IMR-90 (cell line): ENCODE measurements at places on chromosomes 16 and 17. TPM values are rescaled to one million over a fixed set of nuclear protein-coding genes. Genes with fewer than 3 reads are reported as not detected.

DNA sequence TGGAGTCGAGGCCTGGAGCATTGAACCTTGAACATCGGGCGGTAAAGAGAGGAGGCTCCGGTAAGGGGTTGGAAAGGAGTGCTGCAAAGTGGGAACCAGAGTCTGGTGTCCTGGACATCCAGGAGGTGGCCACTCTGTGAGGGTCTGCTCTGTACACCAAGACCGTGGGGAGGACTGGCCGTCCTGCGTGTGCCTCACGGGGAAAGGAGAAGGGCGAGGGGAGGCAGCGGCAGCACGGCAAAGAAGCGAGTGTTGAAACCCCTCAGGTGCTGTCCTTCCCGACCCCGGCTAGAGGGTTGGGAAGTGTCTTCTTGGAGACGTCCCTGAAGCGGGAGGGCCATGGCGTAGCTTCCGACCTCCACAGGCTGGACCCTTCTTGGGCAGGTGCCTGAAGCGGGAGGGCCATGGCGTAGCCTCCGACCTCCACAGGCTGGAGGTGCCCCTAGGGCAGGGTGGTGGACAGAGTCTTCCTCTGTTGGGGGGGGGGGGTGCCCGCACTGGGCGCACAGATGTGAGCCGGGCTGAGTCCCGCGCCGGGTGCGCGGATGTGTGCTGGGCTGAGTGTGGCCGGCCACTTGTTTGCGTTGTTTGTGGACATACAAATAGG, 42.0 kb downstream of the FOXK2 start:
- H3K4me1 ChIP-seq = peaks cover 7% of the 10 kb centered on the region
- peaks cover 8% of the 10 kb centered on the region for H3K36me3 ChIP-seq
- DNase-seq = no peak
- no peaks in the 10 kb centered on the region for H3K27me3 ChIP-seq
- no peak overlapping the region for H3K27ac ChIP-seq

- H3K4me1 ChIP-seq = no peaks in the 10 kb centered on the region
- no peaks in the 10 kb centered on the region for H3K36me3 ChIP-seq
- DNase-seq = no peak
Measured at GRCh38 chr17:35515027-35515426, 22.5 kb downstream of the SLFN12L start.

- peak; percentile 64 for DNase-seq
Measured at GRCh38 chr16:72066747-72067146, 3.7 kb downstream of the HPR start.

GRCh38 chr17:12867726-12868125, 78.4 kb downstream of the ARHGAP44 start:
- H3K27ac ChIP-seq = no peak overlapping the region
- no peaks in the 10 kb centered on the region; the same call in 1 of the 2 replicates for H3K27me3 ChIP-seq
- no peaks in the 10 kb centered on the region for H3K4me1 ChIP-seq
- H3K36me3 ChIP-seq = no peaks in the 10 kb centered on the region
- no peak overlapping the region for H3K4me3 ChIP-seq

GRCh38 chr16:59260892-59261291, 526.8 kb upstream of the GOT2 start:
- no peak overlapping the region for H3K4me3 ChIP-seq
- no peak for DNase-seq
- H3K36me3 ChIP-seq = no peaks in the 10 kb centered on the region
- H3K4me1 ChIP-seq = no peaks in the 10 kb centered on the region
- no peak overlapping the region for H3K27ac ChIP-seq

DNA sequence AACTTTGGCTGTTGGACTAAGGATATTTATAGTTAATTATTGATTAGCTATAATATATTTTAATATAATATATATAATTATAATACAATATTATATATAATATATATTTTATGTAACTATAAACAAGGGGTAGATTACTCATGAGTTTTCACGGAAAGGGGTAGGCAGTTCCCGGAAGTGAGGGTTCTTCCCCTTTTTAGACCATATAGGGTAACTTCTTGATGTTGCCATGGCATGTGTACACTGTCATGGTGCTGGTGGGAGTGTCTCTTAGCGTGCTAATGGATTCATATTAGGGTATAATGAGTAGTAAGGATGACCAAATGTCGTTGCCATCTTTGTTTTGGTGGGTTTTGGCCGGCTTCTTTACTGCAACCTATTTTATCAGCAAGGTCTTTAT, 315.6 kb downstream of the WWOX start:
- no peak for DNase-seq
- H3K36me3 ChIP-seq = no peaks in the 10 kb centered on the region
- no peak overlapping the region for H3K4me3 ChIP-seq

DNA sequence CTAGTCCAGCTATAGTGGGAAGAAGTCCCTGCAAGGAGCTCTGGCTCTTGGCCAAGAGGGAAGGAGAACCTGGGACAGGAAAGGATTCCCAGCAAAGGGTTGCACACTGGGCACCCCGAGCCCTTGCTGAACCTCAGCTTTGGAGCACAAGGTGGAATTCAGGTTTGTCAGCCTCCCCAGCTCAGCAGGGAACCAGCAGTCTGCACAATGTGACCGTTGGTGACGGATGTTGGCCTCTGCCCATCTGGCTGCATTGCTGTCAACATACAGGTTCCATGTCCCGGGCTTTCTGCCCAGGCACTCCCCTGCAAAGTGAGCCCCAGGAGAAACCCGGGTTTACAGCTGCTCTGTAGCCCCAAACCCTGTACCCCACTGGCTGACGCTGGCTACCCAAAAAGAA, 6.7 kb downstream of the RPRML start:
- no peak for DNase-seq
- H3K27ac ChIP-seq = no peak overlapping the region
- no peak overlapping the region for H3K4me3 ChIP-seq
- peaks cover 42% of the 10 kb centered on the region for H3K27me3 ChIP-seq
- H3K4me1 ChIP-seq = peaks cover 1% of the 10 kb centered on the region; the same call in 1 of the 2 replicates

DNA sequence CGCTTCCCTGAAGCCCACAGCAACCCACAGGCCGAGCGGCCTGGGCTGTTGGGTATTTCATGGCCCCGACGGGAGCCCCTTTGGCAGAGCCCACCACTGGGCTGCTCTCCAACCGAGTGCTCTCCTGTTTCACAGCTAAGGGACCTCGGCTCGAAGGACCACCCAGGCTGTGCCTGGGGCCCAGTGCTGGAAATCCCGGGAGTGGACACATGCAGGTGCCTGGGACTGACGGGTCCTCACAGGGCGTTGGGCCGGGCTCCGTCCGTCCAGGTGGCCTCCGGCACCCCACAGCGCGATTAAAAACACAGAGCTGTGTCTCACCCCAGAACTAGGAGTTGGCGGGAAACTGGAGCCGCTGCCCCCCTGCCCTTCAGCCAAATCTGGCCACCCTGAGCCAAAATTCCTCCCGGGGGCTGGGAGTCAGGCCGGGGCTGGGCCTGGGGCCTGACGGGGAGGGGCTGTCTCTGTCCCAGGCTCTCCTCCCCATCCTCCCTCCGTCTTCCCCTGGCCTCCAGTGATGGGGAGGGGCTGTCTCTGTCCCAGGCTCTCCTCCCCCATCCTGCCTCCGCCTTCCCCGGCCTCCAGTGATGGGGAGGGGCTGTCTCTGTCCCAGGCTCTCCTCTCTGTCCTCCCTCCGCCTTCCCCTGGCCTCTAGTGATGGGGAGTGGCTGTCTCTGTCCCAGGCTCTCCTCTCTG, 14.1 kb downstream of the UTS2R start:
- H3K27me3 ChIP-seq = peaks cover 39% of the 10 kb centered on the region
- H3K27ac ChIP-seq = no peak overlapping the region
- no peak overlapping the region for H3K4me3 ChIP-seq
- peaks cover 4% of the 10 kb centered on the region for H3K4me1 ChIP-seq
- H3K36me3 ChIP-seq = peaks cover 2% of the 10 kb centered on the region; the same call in 1 of the 2 replicates
- DNase-seq = no peak

- peaks cover 28% of the 10 kb centered on the region for H3K4me1 ChIP-seq
- no peak overlapping the region for H3K4me3 ChIP-seq
- H3K27me3 ChIP-seq = no peaks in the 10 kb centered on the region
Measured at GRCh38 chr17:29731589-29731929, 108.8 kb upstream of the CORO6 start.

DNA sequence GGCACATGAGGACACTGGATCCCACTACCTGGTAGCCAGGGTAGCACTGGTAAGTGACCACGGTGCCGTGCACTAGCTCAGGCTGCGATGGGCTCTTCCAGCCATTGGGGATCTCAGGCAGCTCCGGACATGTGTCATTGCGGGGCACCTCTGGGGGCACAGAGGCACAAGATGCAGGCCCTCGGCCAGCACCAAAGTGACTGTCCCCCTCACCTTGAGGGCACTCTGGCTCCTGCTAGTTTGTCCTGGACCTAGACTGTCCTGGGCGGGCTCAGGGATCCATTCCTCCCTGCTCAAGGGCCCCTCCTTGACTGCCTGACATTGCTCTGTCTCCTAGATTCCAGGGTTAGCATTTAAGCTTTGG, 6.7 kb upstream of the PHF12 start:
- no peak for DNase-seq
- H3K4me3 ChIP-seq = no peak overlapping the region
- H3K27me3 ChIP-seq = no peaks in the 10 kb centered on the region; the same call in 1 of the 2 replicates
- no peaks in the 10 kb centered on the region for H3K36me3 ChIP-seq
- no peaks in the 10 kb centered on the region for H3K4me1 ChIP-seq

DNA sequence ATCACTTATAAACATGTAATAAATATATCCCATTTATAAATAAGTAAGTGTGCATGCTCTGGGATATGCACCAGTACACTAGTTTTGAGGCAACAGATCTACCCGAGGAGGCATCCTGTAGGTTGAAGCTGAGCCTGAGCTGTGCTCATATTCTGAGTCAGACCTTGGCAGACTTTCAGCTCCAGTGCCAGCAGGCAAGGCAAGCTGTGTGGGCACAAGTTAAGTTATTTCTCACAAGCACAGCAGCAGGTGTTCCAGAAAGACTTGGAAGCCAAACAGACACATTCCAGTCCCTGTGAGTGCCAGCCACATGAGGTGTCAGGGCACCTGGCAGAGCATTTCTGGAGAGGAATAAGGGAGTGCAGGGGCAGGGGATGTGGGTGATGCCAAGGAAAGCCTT, 1.3 kb upstream of the CLEC19A start:
- no peaks in the 10 kb centered on the region for H3K27me3 ChIP-seq
- H3K27ac ChIP-seq = no peak overlapping the region
- H3K36me3 ChIP-seq = no peaks in the 10 kb centered on the region
- DNase-seq = no peak
- H3K4me1 ChIP-seq = no peaks in the 10 kb centered on the region
- no peak overlapping the region for H3K4me3 ChIP-seq

GRCh38 chr17:49496867-49497147, 1.7 kb downstream of the NGFR start:
- H3K4me1 ChIP-seq = peaks cover 7% of the 10 kb centered on the region; the same call in 1 of the 2 replicates
- no peak for DNase-seq
- H3K4me3 ChIP-seq = no peak overlapping the region

DNA sequence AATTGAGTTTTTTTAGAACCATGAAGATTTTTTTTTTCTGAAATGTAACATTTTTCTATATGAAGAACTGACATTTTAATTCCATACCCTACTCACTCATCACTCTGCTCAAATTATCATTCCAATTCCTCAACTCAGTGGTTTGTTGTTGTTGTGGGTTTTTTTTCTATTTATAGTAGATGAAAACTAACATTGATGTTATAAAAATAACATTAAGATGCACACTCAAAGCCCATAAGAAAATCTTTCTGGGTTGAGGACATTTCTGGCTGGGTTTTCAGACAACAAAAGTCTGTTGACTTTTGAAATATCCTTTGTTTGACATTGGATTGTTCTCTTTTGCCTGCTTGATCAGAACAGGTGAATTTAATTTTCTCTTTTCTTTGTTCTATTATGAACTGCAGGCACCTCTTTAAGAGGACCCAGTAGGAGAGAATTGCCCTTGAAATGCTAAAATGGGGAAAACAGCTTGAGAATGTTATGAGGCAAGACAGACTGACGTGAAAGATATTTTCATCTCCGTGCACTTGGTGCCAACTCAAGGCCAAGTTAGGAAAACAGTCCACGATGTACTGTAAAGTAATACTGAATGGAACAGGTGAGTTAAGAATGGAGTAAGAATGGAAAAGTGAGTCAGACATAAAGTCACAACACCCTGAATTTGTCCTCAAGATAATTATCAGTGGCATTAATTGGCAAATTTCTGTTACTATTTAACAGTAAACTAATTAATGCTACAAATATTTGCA, 16.1 kb upstream of the ABCA5 start:
- no peak for DNase-seq
- no peak overlapping the region for H3K27ac ChIP-seq
- H3K4me1 ChIP-seq = no peaks in the 10 kb centered on the region
- H3K27me3 ChIP-seq = no peaks in the 10 kb centered on the region

DNA sequence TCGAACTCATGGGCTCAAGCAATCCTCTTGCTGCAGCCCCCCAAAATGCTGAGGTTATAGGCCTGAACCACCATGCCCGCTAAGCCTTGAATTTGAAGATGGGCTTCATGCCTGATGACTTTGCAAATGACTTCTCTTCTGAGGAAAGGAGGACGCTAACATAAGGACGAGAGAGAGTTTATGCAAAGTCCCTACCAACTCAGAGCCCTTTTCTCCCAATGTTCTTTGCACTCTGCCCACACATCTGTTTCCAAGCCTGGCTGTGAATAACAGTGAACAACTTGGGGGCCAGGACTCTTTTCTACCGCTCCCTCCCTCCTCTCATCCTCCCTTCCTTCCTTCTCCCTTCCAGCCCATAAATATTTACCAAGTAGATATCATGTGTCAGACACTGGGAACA, 8.5 kb upstream of the NPIPB2 start:
- peak overlapping the region; percentile 77 for H3K27ac ChIP-seq
- H3K27me3 ChIP-seq = no peaks in the 10 kb centered on the region
- DNase-seq = peak; percentile 28
- no peak overlapping the region for H3K4me3 ChIP-seq
- H3K36me3 ChIP-seq = no peaks in the 10 kb centered on the region

DNA sequence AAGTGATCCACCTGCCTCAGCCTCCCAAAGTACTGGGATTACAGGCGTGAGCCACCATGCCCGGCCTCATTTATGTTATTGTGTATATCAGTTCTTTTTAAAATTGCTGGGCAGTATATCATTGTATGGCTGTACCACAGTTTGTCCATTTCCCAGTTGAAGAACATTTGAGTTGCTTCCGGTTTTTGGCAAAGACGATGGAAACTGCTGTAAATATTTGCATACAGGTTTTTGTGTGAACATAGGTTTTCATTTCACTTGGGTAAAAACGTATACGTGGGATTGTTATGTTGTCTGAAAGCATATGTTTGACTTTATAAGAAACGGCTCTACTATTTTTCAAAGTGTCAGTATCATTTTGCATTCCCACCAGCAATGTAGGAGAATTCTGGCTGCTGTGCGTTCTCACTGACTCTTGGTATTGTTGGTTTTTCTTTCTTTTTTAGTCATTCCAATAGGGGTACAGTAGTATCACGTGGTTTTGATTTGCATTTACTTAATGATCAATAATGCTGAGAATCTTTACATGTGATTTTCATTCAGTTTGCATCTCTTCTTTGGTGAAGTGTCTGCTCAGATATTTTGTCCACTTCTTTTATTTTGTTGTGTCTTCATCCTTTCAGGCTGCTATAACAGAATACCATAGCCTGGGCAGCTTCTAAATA, 63.2 kb upstream of the GOT2 start:
- DNase-seq = no peak
- no peaks in the 10 kb centered on the region for H3K4me1 ChIP-seq
- H3K4me3 ChIP-seq = no peak overlapping the region
- H3K27me3 ChIP-seq = no peaks in the 10 kb centered on the region
- no peak overlapping the region for H3K27ac ChIP-seq

Gene HP
- not detected in 2 replicates for polyA plus RNA-seq

Gene GCGR
- polyA plus RNA-seq = not detected in 2 replicates

Gene TP53TG3D
- 0.10 TPM in 1 of 2 replicates, not detected in the other for polyA plus RNA-seq

Gene SPATA22
- polyA plus RNA-seq = 0.23 and 0.29 TPM in 2 replicates

Gene MYH8
- not detected in 2 replicates for polyA plus RNA-seq
